ENCODE measurements at places on chromosomes 6 and 20.

GRCh38 chr6:159169193-159169555 lies at the start of gene FNDC1:
Gene FNDC1 (plus strand): TSS chr6:159169400. CDS start chr6:159169597, 197 bp downstream.
- peak; percentile 68 for DNase-seq

DNA sequence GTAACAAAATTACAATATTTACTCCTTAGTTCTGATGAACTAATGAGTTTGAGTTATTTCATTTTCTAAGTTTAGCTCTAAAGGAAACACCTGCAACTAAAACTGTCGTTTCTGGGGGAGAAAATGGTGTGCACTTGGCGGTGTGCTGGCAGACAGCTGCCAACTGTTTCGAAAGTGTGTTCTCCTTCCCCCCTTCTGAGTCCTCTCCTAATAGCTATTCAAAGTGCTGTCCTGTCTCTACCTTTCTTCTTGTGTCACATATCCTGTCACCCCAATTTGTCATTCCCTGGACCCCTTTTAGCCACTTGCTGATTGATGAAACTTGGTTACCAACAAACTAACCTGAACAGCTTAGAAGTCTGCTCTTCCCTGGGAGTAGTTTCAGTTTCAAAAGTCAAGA lies 4.9 kb upstream of the UBE2J1 start:
- no peak for DNase-seq

DNA sequence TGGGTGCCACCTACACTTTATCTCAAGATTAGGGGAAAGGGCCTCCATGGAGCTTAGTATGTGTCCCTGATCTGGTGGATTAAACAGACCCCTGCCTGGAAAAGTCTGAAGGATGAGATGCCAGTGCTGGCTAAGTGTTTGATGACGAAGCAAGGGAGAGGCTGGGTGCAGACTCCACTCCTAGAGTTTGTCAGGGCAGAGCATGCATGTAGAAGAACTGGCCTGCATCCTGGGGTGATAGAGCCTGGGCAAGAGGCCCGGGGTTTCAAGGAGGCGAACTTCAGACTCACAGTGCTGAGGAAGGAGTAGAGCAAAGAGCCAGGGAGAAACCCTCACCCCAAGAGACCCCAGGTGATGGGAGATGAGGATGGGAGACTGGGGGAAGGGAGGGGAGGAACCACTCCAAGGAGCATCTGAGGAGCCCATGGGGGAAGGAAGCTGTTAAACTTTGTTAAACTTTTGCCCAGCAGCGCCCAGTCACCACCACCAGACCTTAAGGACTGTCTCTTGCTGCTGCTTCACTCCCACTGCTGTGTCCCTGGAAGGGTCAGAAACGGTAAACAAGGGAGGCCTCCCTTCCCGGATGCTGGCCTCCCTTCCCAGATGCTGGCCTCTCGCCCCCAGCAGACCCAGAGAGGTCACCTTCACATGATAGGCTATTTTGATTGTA lies 61.6 kb downstream of the RPRD1B start:
- DNase-seq = no peak

DNA sequence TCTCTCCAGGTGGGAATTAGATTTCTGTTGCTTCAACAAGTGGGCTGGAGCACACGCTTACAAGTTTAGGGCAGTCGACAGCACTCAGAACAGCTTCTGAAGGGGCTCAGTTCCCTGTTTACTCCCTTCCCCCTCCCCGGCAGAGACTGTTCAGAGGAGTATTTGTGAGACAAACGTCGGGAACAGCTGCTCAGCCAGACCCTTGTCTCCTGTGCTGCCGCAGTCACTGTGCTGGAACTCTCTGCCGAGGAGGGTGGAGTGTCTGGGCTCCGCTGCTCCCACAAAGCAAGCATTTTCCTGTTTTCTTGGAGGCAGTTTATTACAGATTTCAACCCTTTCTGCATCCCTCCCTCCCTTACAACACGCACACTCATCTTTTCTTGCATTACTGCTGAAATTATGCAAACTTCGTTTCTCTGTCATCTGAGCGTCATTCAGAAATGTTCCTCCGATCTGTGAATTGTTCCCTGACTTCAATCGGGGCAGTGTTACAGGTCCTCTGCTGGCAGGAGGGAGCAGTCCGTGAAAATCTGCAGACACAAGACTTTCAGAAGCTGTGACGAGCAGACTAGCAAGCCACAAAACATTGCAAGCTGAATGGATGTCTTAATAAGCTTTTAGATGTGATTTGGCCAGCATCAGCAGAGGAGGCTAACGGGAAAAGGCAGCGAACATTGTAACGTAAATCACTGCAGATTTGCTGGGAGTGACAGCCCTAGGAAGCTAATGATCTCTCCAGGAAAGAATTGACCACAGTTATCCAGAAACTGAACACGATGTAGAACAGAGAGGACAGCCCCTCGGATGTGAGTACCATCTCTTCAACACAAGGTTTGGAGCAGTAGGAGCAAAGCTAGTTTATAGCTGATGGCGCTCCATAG lies 76.2 kb downstream of the LYRM2 start:
- no peak for DNase-seq

- no peak for DNase-seq
These were observed 610 bp downstream of the PSORS1C1 start for GRCh38 chr6:31114970-31115849.

DNA sequence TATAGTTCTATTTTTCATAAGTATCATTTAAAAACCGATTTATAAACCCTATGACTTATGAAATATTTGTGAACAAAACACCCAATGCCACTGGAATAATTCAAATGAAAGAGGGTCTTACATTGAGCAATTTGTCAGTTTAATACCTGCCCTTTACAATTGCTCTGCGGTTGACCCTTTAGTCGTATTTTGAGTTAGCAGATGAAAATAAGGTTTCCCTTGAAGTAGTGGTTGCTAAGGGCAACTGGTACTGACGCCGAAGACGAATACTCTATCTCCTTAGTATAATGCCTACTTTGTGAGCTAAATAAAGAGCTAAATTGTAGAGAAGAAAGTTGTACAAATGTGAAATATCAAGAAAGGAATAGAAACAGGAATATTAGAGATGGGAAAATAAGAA lies 69.4 kb downstream of the KCNQ5 start:
- DNase-seq = no peak

DNA sequence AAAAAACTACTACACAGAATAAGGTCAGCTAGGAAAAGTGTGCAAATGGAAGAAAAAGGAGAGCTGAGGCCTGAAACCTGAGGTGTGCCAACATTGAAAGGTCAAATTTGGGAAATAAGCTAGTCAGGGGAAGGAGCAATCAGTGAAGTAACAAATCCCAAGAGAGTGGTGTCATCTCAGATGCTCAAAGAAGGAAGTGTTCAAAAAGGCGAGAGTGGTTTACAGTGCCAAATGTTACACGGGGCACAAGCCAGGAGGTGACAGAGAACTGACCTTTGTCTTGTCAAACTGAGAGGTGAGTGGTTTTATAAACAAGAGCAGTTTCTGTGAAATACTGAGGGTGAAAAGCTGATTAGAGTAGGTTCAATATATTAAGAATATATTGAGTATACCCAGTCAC lies 83.0 kb upstream of the TCF21 start:
- DNase-seq = no peak

DNA sequence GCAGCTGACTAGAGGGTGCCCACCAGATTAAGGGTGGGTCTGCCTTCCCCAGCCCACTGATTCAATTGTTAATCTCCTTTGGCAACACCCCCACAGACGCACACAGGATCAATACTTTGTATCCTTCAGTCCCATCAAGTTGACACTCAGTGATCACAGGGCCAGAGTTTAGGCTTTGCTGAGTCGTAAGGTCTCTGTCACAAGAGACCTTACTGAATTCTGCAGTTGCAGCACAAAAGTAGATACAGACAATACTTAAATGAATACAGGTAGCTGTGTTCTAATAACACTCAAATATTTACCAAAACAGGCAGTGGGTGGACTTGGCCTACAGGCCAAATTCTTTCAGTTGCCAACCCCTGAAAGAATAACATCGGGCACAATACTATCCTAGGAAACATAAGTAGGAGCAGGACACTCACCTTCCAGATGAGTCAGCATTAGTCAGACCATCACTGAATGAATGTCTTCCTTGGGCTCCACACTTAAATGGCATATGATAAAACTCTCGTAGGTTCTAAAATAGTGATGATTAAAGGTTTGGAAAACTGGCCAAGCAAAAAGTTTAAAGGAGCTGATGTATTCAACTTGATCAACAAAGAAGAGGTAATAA lies 190.0 kb downstream of the UBE3D start:
- DNase-seq = no peak

GRCh38 chr20:25286917-25287316 lies 39.0 kb downstream of the PYGB start:
- no peak for DNase-seq

DNA sequence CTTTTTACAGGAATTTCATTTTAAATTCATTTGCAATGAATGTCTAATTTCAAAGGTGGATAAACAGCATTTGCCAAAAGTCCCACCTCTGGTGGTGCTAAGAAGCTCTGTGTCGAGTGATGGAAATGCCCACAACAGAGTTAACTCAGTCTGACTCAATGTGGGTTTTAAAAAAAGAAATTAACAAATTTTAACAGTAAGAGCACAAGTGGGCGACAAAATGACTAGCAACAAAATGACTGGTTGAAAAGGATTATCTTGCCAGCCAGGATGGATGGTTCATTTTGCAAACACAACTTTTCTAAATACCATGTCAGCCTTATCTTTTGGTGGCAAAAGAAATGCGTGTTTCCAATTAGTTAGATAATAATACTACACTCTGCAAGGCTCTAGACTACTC lies 14.3 kb upstream of the TAGAP start:
- DNase-seq = no peak

- DNase-seq = no peak
These were observed 55.5 kb downstream of the SLC22A2 start for GRCh38 chr6:160203076-160203475.

GRCh38 chr6:30169658-30170614 lies 6.6 kb downstream of the TRIM15 start:
- no peak for DNase-seq

GRCh38 chr6:80425089-80425823 lies 318.8 kb downstream of the BCKDHB start:
- DNase-seq = no peak

- no peak for DNase-seq
These were observed 34.6 kb upstream of the SPACA1 start for GRCh38 chr6:88013015-88013414.

DNA sequence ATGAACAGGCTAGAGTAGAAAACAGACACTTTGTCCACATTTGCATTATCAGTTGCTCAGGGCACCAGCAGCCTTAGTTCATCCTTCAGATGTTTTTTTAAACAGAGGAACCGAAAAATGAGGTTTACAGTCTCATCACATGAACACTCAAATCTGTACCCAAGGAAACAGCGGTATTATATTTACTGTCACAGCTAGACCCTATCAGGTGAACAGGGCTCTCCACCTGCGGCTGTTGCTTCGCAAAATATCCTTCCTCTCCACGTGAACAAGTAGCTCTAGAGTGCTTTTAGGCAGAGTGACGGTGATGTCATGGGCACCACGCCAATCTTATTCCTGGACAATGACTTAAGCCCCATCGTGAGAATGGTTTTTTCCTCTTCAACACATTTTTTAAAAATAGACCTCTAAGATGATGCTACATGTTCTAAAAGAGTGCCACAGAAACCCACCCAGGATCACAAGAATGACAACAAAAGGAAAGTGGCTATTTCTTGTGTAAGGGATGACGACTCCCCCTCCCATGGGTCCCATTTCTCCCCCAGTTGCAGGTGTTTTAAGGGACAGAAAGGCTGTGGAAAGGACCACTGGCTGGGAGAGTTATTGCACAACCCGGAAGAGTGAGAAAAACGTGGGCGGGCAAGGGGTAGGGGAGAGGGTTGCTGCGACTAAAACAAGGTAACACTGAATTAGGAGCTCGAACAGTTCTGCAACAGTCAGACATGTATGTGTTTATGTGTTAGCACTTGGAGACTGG lies 77.7 kb downstream of the EFHC1 start:
- DNase-seq = no peak

DNA sequence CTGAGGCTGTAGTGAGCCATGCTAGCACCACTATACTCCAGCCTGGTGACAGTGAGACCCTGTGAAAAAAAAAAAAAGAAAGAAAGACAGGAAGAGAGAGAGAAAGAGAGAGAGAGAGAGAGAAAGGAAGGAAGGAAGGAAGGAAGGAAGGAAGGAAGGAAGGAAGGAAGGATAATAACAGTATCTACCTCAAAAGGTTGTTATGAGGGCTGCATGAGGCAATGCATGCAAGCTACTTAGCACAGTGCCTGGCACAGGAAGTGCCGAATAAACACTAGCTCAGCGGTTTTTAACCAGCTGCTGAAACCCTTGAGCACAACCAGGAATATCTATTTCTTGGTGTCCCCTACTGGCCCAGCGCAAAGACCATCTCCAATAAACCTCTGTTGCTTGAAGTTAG lies 62.3 kb upstream of the TBC1D7 start:
- no peak for DNase-seq

DNA sequence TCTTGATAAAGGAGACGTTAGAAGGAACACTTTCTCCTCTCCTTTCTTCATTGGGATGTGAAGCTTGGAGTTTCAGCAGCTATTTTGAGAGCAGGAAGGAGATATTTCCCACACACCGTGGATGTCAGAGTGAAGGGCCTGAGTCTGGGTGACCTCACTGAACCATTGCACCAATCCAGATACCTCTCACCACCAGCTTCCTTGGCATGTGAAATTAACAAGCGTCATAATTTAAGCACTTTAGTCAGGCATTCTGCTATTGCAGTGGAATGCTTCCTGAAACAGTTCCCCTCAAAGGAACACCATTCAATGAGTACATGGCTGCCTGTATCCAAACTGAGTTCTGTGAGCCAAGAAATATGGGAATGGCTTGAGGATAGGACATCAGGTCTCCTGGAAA lies 83.7 kb downstream of the CHMP4B start:
- DNase-seq = no peak

DNA sequence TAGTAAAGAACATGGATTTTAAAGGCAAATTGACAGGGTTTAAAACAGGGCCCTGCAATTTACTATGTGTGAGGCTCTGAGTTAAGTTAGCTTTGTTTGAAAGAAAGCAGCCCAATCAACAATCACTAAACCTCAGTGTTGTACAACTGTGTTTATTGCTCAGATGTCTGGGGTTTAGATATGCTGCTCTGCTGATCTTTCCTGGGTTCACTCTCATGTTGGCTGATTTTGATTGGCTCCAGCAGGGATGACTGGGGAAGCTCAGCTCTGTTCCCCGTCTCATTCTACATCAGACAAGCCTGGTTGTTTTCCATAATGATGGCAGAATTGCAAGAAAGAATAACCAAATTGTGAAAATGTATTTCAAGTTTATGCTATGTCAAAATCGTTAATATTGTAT lies 10.9 kb downstream of the C6orf58 start:
- DNase-seq = no peak

GRCh38 chr20:15155848-15156401 lies 818.5 kb upstream of the FLRT3 start:
- no peak for DNase-seq

- DNase-seq = no peak
These were observed 41.3 kb upstream of the ZMYND8 start for GRCh38 chr20:47397652-47398301.

GRCh38 chr6:159463119-159463829 lies 229.8 kb downstream of the SOD2 start:
- no peak for DNase-seq

GRCh38 chr20:37804584-37805566 lies 98.1 kb upstream of the VSTM2L start:
- no peak for DNase-seq

DNA sequence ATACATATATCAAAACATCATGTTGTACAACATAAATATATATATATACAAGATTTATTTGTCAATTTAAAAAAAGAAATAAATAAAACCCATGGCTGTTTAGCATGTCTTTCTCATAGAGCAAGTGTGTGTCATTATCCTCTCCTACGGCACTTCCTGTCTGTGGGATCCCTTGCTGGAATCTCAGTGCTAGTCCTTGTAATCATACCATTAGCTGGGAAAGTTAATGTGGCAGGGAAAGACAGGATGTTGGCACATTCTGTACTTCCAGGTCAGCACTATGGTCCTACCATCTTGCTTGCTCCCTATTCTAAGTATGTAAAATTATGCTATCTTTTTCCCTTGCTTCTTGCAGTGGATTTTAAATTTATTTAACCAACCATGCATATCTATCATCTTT lies 9.5 kb upstream of the SLC17A3 start:
- no peak for DNase-seq

Measured in mesothelial cell of epicardium (in vitro differentiated cells).